Kidney capillary endothelial cell (primary cell): ENCODE measurements at places on chromosomes 3 and 15.

GRCh38 chr15:101025896-101026631 lies 106.9 kb downstream of the LRRK1 start:
- no peak for DNase-seq

GRCh38 chr3:22334996-22335395 lies 584.0 kb upstream of the ZNF385D start:
- DNase-seq: no peak

DNA sequence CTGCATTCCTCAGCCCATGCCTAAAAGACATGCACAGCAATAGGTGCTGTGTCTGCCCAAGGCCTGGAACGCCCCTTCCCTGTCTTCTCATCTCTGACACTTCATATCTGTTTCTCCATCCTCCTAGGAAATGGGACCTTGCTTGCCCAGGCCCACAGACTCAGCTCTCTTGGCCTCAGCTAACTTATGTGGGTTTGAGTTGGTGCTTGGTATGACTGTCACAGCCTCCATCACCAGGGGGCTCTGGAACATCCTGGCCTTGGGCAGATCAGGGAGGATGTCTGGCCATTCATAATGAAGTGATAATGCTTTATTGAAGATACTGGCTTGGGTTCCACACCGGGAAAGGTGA lies 156.7 kb upstream of the SMAD3 start:
- no peak for DNase-seq

- DNase-seq: no peak
Measured at GRCh38 chr3:70488131-70488530, 175.7 kb upstream of the MDFIC2 start.

GRCh38 chr3:29332195-29332637 lies 51.3 kb downstream of the RBMS3 start:
- no peak for DNase-seq
